NCI-H1930 (cell line): ENCODE measurements at places on chromosomes 11 and 22.

DNA sequence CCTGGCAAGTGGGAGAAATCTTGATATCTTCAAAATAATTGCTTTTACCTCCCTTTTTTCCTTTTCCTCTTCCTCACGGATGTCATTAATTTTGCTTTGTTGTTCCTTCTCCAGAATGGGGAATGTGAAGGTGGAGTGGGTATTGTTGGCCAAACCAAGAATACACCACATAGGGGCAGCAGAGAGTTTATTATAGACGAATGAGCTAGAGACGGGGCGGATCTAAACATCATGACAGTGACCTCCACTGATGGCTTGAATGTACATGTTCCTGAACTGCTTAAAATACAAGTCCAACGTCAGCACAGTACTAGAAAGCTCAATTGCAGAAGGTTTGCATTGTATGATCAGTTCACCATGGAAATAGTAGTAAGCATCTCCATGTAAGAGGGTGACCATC is 122.3 kb upstream of the SNX19 start:
- peak; percentile 24 for DNase-seq

DNA sequence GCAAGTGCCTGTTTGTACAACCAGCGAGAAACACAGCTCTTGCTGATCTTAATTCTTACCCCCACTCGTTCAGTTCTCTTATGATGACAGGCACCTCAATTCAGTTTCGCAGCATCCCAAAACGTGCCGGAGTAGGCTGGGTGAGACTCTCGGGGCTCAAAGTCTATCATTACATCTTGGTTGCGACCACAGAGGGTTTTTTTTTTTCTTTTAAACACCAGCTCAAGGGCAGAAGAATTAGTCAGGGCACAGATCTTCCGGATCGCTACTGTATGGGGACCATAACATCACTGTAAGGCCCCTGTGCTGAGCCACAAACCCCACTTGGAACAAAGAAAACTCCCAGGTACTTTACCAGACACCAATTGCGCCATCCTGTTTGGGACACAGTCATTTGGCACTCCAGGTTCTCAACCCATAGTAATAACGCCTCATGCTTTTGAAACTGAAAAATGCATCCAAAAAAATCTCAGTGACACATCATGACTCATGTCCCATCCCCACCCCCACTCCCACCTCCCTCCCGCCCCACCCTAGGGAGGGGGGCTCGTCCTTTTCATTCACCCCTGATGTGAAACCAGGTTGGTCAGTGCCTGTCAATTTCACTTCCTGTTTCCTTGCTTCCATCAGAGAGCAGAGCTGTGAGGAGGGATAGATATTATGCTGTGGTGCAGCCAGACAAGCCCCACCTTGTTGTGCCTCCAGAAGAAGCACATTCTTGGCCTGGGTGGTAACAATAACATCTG is 41.0 kb upstream of the CD5 start:
- DNase-seq: no peak

- no peak for DNase-seq
Measured at GRCh38 chr11:2207212-2207611, 35.6 kb upstream of the TH start.

DNA sequence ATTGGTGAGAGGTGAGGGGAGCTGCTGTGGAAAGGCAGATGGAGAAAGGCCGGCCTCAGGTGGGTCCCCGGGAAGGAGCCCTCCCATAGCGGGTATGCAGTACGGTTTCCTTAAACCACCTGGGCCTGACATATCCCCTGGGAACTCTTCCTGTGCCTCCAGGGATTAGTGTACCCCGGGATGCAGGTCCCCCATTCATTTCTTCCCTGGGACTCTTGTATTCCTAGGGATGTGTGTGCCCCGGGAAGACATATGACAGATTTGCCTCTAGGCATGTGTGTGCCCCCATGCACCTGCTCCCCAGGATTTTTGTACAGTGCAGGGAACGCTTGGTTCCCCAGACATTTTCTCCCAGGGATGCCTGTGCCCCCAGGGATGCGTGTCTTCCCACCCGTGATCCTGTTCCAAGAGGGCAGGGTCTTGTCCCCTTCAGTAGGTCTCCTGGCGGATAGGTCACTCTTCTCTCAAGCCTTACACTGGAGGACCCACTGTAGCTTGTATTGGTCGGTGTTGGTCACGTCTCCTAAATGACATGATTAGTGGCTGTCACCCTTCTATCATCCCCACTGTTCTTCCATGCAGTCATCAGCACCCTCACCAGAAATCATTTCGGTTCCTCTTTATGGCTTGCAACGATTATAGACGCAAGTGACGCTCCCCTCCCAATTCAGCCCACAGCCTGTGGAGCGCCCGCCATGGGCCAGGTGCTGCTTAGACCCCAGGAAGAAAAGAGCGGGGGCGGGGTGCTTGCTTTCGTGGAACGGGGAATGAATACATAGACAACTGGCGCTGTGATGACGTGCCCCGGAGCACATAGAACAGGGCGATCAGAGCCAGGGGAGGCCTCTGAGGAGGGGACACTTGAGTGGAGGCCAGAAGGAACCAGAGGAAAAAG is 1.3 kb downstream of the PARVB start:
- no peak for DNase-seq

DNA sequence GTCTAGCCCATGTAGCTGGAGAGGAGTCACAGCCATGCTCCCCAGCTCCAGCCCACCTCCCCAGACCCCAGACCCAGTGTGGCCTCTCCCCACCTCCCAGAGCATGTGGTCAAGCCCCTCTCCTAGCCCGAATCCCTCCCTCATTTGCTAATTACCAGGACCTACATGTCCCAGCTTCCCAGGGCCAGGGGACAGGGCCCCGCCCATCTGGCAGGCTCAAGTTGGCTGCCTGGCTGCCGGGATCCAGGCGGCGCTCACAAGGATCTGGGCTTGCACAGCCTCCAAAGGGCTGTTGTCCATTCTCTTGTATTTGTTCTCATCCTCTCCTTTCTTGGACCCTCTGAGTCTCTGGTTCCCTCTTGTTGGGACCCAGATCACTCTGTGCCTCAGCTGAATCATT is 4.6 kb upstream of the MIF start:
- DNase-seq: no peak

DNA sequence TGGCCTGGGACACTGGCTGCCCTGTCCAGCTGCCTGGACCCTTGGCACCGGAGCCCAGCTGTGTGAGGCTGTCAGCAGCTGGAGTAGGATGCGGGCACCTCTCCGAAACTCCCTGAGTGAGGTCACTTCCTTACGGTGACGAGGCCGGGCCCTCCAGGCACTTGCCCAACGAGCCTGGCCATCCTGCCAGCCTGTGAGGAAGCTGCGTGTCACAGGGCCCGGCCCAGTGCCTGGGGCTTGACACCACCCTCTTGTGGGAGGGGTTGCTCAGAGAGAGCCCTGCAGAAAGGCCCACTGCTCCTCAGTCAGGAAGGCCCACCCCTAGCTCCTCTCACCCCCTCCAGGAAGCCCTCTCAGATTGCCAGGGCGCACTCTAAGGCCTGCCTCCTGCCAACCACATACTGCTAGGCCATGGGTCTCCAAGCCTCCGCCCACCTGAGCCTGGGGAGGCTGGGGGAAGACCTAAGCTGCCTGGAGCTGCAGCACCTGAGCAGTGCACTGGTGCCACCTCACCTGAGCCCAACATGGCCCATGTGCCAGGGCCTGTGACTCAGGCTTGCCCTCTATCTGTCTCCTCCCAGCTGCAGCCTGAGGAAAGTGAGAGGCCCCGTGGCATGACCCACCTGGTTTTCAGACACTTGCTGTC is 4.3 kb upstream of the PHLDA2 start:
- DNase-seq: no peak

- no peak for DNase-seq
Measured at GRCh38 chr22:22673099-22673498, 28.7 kb downstream of the GGTLC2 start.

- DNase-seq: peak; percentile 96
Measured at GRCh38 chr11:64372802-64373597, 14.0 kb downstream of the RPS6KA4 start.

DNA sequence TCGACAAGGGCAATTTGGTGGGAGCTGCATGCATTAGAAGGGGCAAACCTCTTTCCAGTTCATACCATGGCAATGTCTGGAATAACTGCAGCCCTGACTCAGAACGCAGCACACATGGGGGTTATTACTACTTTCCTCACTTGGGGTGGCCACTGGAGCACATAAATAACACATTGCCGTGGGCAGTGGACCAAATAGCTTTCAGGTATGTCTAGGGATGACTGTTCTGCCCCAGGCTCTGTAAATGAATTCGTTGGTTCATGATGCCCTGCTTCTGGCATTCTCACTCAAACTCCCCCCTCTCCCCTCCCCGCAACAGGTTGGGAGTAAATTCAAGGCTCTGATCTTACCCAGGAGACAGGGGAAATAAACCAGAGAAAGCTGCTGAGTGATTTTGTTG is 238.0 kb upstream of the PLET1 start:
- DNase-seq: no peak

- no peak for DNase-seq
Measured at GRCh38 chr11:69105461-69106030, 50.2 kb upstream of the SMIM38 start.

GRCh38 chr11:19201737-19202605 is at the start of gene CSRP3:
TSS of gene CSRP3 (minus strand) at chr11:19201983. CDS start at chr11:19192448, 9,535 bp downstream.
- no peak for DNase-seq

- no peak for DNase-seq
Measured at GRCh38 chr11:14582793-14583192, 60.8 kb upstream of the PDE3B start.

- DNase-seq: no peak
Measured at GRCh38 chr11:8337130-8337795, 73.6 kb upstream of the LMO1 start.

- DNase-seq: no peak
Measured at GRCh38 chr11:83355391-83355790, 69.2 kb upstream of the CCDC90B start.

- DNase-seq: no peak
Measured at GRCh38 chr11:20192151-20192550, 31.9 kb upstream of the DBX1 start.

DNA sequence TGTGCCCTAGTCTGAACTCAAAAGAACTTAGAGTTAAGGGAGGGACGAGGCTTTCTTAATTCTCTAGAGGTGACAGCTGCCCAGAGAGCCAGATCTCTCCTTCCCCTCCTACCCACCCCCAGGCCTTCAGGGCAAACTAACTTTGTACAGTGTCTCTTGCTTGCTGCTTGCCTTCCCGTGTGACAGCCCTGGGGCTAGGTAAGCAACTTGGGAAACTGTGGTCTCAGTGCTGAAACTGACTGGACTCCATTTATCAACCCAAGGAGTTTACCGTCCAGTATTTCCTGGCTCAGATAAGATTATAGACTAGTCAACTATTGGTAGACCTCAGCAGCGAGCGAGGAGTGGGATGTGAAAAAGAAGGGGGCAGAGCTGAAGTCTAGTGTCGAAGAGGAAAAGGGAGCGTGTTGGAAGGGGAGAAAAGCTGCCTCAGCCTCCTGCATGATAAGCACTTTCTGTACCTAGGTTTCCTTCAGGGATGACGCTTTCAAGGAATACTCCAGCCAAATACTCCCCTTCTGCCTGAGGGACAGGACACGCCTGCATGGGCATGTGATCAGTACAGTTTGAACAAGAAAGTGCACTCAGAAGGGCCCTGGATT is 43.3 kb upstream of the WEE1 start:
- no peak for DNase-seq

- DNase-seq: no peak
Measured at GRCh38 chr11:94639901-94640721, 72.9 kb downstream of the PIWIL4 start.

GRCh38 chr11:7031471-7031871 is 11.2 kb downstream of the NLRP14 start:
- DNase-seq: no peak

GRCh38 chr22:19578180-19579004 is 54.2 kb upstream of the CLDN5 start:
- no peak for DNase-seq

GRCh38 chr22:45233827-45234226 is 6.9 kb downstream of the KIAA0930 start:
- DNase-seq: no peak

GRCh38 chr22:19060356-19061009 is 61.7 kb downstream of the DGCR2 start:
- DNase-seq: no peak

DNA sequence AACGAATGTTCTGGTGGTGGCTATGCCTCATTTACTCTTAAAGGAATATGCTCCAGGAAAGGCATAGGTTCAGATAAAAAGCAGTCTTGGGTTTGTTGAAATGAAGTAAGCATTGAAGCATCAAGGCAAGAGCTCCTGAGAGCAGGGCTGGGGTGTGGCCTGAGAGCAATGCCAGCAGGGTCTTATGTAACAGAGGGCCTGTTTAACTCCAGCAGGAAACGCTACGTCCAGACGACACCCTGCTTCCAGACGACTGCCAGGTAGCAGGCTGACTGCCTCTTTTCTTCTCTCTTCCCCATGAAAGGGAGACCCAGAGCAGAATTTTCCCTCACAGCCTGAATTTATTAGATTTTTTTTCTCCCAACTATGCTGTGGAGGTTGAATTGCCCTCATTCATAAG is 127.2 kb upstream of the SLC5A12 start:
- DNase-seq: no peak

- DNase-seq: no peak
Measured at GRCh38 chr22:20808844-20809243, 34.9 kb downstream of the SERPIND1 start.

GRCh38 chr11:30488304-30488998 is 97.7 kb downstream of the MPPED2 start:
- no peak for DNase-seq

- no peak for DNase-seq
Measured at GRCh38 chr11:111977146-111978027, 40.2 kb downstream of the DIXDC1 start.

- DNase-seq: no peak
Measured at GRCh38 chr11:2088284-2088683, 50.9 kb downstream of the IGF2 start.

DNA sequence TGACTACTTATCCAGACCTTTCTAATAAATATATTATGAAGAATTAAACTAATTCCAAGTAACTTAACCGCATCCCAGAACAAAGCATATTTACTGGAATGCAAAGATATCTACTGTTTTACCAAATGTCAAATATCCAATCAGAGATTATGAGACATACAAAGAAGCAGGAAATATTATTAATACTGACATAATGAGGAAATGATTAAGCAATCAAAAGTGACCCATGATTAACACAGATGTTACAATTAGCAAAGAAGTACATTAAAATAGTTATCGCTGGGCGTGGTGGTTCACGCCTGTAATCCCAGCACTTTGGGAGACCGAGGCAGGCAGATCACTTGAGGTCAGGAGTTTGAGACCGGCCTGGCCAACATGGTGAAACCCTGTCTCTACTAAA is 105.2 kb downstream of the WNT7B start:
- DNase-seq: no peak
